Stimulated activated CD8-positive, alpha-beta memory T cell treated with anti-CD3 and anti-CD28 coated beads, Interleukin-12 subunit alpha, Interleukin-12 subunit beta, amount 100 ng/mL, for 1 hour (primary cell): ENCODE measurements at places on chromosomes 16 and 17.

- no peak for DNase-seq
Measured at GRCh38 chr16:12833926-12834325, 30.2 kb upstream of the CPPED1 start.

GRCh38 chr16:9516444-9516843 is 425.0 kb downstream of the HAPSTR1 start:
- DNase-seq: no peak

DNA sequence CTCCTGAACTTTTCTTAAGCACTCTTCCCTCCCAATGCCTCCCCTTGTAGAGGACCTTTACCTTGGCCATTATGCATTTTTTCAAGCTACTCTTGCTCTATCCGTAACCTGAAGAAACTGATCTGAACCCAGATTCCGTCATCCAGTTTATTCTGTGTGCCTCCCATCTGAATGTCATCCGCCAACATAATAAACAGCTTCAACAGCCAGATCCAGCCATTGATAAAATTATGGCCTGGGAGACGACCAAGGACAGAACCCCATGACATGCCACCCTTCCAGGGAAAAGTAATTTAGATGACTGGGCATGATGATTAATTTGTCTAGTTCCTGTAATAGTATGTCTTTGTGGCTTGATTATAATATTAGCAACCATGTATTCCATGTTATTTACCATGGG is 41.9 kb downstream of the KATNIP start:
- DNase-seq: no peak

DNA sequence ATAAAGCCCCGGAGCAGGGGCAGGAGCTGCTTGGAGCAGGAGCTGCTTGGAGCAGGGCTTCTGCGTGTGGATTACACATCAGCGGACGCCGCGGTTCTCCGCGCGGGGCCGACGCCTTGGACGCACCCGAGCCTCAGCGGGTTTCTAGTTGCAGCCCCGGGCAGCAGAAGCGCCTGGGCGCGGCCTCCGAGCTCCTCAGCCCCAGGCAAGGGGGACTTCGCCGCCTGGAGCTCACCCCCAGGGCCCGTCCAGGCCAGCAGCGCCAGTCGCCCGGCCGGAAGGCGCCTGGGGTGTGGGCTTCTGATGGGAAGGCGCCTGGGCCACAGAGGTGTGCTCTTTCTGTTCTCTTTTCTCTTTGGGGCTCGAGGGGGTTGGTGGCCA is 6.3 kb downstream of the FOXF1 start:
- DNase-seq: no peak

DNA sequence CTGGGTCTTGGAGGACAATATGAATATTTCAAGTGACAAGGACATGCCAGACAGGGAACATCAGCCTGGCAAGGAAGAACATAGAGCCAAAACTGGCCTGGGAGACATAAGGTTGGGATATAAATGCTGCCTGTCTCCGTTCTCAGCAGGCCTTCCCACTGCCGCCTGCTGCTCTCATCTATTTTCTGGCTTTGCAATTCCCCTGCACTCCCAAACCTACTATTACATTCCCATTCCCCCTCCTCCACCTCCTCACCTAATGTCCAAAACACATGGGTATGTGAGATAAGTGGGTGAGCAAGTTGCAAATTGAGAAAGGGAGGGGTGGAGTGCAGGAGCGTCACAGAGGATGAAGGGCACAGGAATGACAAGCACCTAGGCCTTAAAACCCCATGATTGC is 244.3 kb upstream of the CDH8 start:
- no peak for DNase-seq

DNA sequence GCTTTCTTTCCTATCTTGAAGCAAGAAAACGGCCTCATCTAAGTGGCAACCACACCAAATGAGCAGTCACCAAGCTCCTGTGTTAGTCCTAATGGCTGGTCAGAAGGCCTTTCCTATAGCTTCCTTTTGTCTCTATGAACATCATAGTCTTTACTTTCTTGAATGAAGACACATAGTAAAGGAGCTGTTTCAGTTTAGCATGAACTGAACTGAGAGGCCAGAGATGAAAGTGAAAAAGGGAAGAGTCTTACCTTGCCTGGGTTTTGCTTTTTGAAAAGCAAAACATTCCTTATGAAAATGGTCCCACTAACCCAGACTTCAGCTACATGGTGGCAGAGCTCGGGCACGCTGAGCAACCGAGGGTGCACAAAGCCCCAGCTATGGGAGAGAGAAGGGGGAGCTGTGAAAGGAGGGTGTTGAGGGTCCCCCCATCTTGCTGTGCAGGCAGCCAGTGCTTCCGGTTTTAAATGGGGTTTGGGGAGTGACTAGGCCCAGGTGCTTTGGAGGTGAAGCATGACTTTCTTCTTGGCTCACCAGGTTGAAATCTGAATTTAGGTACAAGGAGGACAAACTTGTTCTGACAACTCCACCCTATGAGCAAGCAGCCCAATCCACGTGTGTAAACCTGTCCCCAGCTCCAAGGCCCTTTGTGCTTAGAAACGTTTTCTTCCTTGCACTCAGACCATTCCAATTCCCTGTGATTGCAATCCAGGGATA is 9.1 kb upstream of the PSMC3IP start:
- no peak for DNase-seq

- DNase-seq: no peak
Measured at GRCh38 chr17:9169116-9169515, 147.8 kb downstream of the NTN1 start.

DNA sequence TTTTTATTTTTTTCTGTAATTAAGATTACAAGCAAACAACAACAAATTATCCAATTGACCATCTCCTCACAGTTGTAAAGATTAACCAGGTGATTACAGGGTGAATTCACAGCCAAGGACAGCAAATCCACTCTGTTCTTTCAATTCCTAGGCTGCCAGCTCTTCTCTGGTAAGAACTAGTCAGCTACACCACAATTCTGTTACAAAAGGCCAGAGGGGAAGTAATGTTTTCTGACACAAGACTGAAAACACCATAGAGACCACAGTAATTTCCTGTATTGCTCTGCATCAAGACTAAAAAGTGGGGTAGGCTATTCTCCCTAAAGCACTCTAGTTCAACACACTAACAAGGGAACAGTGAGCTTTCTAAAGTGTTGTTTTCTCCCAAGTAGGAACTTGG is 10.6 kb downstream of the CA10 start:
- DNase-seq: no peak
